NCI-H2081 (cell line): ENCODE measurements at places on chromosomes 3 and 15.

- no peak for DNase-seq
These were observed 9.8 kb downstream of the LARS2 start for GRCh38 chr3:45398178-45398577.

DNA sequence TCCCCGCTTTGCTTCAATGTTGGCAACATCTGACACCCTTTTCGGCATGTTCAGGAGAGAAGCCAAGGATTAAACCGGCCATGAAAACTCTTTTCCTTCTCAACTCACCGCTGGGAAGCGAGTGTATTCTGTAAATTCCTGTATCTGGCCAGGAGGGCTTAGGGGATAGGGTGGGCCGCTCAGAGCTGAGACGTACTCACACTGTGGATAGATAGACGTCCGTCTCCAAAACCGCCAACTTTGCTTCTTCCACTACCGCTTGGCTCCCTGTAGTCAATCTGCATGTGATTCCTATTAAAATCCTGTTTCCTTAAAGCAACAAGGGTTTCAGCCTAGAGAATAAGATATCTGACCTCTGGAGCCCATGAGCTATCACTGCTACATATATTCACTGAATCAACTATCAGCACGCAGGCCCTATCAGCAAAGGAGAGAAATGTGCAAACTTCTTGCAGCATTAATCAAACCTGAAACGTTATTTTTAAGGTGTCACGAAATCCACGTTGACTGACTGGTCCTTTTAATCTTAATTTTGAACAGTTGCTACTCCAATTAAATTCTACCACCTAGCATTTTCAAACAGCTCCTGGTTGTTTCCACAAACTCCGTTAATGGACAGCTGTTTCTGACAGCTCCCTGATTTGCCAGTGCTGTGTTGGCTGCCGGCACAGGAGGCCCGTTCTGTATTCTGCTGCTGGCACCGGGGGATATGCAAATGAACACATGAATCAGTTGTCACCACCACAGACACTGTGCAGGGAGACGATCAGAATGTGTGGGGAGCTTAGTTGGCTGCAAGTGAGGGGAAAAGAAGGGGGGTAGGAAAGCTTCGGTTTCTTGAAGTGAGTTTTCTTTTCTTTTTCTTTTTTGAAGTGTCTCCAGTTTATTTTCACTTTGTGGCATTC, 438.9 kb upstream of the ARRDC4 start:
- no peak for DNase-seq

DNA sequence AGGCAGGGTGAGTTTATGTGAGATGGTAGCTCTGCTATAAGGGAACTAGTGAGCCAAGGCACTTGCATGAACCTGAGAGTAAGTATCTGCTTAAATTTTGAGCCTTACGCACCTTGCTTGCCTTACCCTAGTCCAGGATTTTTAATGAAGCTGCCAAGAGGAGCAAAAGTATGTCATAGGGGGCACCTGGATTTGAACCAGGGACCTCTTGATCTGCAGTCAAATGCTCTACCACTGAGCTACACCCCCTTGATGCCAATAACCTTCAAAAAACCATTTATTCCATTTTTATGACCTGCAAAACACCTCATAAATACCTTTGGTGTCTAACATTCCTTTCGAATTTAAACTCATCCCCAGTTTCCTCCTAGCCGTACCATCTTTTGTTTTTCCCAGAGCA, 88.3 kb upstream of the ACP3 start:
- no peak for DNase-seq

DNA sequence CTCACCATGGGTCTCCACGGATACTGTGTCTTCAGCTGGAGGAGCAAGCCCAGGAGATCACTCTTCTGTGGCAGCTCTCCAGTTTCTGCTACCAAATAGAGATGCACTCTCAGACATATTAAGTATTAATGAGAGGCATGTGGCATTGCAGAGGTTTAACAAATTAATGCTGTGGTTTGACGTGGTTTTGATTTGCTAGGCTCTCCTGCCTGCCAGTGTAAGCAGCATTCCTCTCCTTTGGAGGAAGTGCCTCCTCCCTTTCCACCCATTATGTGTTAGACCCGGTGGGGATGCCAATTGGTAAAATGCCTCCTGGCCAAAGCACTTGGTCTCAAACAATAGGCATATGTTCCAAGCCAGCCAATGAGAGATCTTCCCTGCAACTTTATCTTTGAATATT, 124.8 kb downstream of the MYLK start:
- no peak for DNase-seq

GRCh38 chr3:39398700-39399099, 7.8 kb upstream of the RPSA start:
- no peak for DNase-seq

- DNase-seq, result no peak
These were observed 3.6 kb upstream of the AMOTL2 start for GRCh38 chr3:134377896-134378295.

GRCh38 chr3:158790901-158791589, 10.8 kb upstream of the MFSD1 start:
- DNase-seq, result peak; percentile 85

GRCh38 chr3:40312661-40313226, 3.2 kb downstream of the EIF1B start:
- no peak for DNase-seq

DNA sequence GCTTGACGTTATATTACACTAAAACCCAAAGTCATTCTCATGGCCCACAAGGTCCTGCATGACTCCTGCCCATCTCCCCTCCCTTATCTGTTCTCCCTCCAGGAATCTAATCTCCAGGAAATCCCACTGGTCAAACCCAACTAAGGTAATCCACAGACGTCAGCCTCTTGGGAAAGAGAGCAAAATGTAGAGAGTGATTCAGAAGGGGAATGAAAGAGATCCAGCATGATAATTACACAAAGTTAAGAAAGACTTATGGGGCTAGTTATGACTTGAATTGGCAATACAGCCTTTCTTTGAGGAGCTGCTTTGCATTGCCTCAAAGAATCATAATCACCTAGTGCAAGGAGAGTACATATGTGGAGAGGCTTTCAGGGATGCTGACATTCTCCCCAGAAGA, 137.8 kb upstream of the MYRIP start:
- no peak for DNase-seq

DNA sequence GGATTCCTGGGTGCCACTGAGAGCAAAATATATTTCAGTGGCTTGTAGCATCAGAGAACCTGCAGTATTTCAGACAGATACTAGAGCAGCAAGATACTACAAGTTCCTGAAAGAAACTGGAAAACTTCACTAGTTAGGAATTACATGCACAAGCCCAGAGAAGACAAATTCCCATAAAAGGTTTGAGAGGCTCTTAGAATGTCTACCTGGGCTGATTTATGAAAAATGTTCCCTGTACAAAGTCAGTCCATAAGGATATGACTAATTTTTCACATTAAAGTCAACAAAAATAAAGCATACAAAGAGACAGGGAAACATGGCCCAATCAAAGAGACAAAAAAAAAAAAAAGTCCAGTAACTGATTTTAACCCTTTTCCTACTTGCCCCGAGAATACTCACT, 302.6 kb downstream of the POLQ start:
- DNase-seq, result no peak

- DNase-seq, result no peak
These were observed 1447.4 kb upstream of the ALCAM start for GRCh38 chr3:103919327-103919726.

- DNase-seq, result peak; percentile 70
These were observed 7.3 kb downstream of the GRIP2 start for GRCh38 chr3:14532691-14533456.
